ENCODE measurements at places on chromosomes 16 and 17. TPM values are rescaled to one million over a fixed set of nuclear protein-coding genes. Genes with fewer than 3 reads are reported as not detected.
A peak's percentile ranks its signal among the peaks of the same experiment; 100 is the strongest.

FOXF1 gene
- 2.2 TPM for total RNA-seq

GRCh38 chr16:57617604-57618111, 10.8 kb upstream of the ADGRG1 start:
- peak overlapping the region; percentile 95 for H3K27ac ChIP-seq
- H3K27me3 ChIP-seq = no peaks in the 10 kb centered on the region
- H3K4me1 ChIP-seq = peaks cover 23% of the 10 kb centered on the region
- H3K36me3 ChIP-seq = no peaks in the 10 kb centered on the region
- H3K4me3 ChIP-seq = no peak overlapping the region
- DNase-seq = no peak

KRTAP9-2 gene
- not detected for total RNA-seq

MGAT5B gene
- not detected for total RNA-seq

ZNF469 gene
- 0.44 TPM for total RNA-seq

DNA sequence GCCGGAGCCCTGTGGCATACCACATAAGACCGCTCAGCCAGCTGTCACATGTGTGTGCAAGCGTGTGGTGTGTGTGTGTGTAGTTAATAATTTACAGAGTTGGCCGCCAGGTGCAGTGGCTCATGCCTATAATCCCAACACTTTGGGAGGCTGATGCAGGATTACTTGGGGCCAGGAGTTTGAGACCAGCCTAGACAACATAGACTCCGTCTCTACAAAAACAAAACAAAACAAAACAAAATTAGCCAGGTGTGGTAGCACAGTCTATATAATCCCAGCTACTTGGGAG, 20.4 kb downstream of the SOCS1 start:
- no peaks in the 10 kb centered on the region for H3K36me3 ChIP-seq
- H3K27me3 ChIP-seq = no peaks in the 10 kb centered on the region
- no peak overlapping the region for H3K4me3 ChIP-seq
- peaks cover 1% of the 10 kb centered on the region for H3K4me1 ChIP-seq
- H3K27ac ChIP-seq = no peak overlapping the region

KRT25 gene
- not detected for total RNA-seq

DNA sequence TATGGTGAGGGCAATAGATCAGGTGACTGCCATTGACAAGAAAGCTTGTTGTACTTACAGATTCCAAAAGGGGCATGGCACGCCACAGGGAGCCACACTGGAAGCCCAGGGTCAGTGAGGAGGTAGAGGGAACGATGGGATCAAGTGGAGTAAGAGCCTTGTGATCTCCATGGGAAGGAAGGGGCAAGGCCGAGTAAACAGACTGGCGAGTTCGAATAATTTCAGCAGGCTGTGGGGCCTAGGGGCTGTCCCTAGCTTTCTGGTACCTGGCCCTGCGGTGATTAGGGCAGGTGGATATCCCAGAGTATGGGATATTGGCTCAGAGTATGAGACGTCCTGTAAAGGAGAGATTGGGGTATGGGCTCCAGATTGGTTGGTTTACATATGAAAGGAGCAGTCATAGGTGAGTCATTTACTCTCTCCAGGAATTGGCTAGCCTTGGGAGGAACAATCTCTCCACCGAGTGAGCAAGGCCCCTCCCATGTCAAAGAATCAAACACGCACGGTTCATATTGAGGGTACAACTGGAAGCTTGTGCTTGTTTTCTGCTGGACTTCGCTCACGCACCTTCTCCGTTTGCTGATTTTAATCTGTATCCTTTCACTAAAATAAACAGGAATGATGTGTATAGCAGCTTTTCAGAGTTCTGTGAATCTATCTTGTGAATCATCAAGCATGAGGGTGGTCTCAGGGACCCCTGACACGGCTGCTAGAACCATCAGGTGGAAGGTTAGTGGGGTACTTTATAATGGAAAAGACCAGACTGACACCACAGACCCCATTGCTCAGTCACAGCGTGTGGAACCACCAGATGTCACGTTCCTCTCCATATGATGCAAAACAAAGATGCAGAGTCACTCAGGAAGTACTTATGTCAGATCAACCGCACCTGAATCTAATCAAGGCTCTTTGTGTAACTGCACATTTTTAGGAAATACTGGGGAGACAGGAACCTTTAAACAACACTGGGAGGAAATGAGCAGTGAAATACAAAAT, 27.9 kb downstream of the GABARAPL2 start:
- peaks cover 1% of the 10 kb centered on the region for H3K36me3 ChIP-seq
- no peak overlapping the region for H3K27ac ChIP-seq
- DNase-seq = no peak
- no peaks in the 10 kb centered on the region for H3K4me1 ChIP-seq
- H3K27me3 ChIP-seq = no peaks in the 10 kb centered on the region
